ENCODE measurements at places on chromosomes 13 and 19.
A peak's percentile ranks its signal among the peaks of the same experiment; 100 is the strongest.

DNA sequence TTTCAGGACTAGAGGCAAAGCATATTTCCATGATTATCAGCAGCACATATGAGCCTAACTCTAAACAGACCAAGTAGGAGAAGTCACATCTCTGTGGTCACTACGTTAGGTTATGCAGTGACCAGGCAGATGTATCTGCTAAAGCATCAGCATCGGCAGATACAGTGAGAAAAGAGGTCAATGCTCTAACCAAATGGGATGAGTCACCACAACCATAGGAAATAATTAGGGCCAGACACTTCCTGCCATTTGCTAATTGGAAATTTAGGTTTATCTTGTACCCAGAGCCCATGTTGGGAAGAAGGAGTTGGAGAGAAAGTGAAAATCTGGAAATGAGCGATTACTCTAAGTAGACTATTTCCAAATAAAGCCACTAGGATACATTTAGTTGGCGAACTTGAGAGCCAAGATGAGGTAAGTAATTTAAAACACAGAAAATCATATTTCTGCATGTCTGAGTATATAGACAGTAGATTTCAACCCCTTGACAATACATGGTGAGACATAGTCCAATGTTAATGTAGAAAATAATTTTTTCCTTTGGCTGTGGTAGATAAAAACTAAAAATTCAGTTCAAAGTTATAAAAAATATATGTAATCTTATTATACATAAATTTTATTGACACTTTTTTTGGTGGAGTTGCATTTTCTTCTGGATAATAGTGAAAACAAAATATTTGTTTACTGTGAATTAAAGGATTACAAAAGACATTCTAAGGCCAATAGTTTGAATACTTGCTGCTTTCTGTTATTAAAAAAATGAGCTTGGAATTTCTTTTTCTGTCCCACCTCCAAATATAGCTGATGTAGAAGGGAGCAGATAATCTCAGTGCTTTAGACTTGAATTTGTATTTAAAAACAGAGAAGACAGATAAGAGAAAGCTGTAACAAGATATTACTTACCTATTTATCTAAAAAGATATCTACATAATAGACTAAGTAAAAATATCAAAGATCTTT, 104.4 kb upstream of the CSNK1A1L start:
- peaks cover 52% of the 10 kb centered on the region for H3K4me1 ChIP-seq
- H3K4me3 ChIP-seq, result no peak overlapping the region
- H3K27ac ChIP-seq, result peak overlapping the region; percentile 54
- no peaks in the 10 kb centered on the region for H3K36me3 ChIP-seq
- no peak for DNase-seq
- no peaks in the 10 kb centered on the region for H3K27me3 ChIP-seq

DNA sequence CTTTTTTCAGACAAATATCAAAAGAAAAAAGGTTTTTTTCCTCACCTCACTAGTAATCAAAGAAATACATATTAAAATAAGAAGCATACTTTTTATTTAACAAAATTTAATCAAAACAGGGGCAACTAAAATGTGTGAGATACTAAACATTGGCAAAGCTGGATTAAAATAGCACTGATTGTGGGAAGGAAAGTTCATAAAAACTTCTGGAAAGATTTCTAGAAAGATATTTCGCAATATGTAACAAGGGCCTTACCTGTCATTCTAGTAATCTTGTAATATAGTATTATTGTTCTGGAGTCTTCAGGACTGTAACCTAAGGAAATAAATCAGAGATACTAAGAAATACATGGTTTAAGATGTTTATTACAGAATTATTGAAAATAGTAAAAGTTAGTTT, 482.5 kb downstream of the SUCLA2 start:
- H3K4me1 ChIP-seq, result no peaks in the 10 kb centered on the region
- H3K27ac ChIP-seq, result no peak overlapping the region
- no peaks in the 10 kb centered on the region for H3K27me3 ChIP-seq
- no peak for DNase-seq

DNA sequence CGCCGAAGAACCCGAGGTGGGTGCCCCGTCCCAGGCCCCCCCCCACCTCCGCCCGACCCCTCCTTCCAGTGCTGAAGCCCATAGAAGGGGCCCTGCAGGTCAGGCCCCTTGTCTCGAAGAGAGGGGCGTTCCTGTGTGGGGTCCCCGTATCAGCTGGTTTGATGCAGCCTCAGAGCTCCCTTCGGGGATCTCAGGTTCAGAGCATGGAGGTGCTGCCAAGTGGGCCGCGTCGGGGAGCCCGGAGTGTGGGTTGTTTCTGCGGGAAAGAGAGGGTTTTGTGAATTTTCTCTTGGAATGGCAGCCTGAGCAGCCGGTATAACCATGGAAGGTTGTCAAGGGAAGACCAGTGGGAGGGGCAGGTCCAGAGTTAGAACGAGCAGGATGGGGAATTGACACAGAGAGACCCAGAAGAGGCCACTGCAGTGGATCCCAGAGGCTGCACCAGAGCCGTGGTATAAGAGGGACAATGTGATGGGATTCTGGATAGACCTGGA, 384 bp downstream of the TRAPPC2B start:
- H3K36me3 ChIP-seq, result peaks cover 7% of the 10 kb centered on the region
- no peak for DNase-seq
- H3K4me3 ChIP-seq, result peak overlapping the region; percentile 98
- no peaks in the 10 kb centered on the region for H3K27me3 ChIP-seq

- no peaks in the 10 kb centered on the region for H3K27me3 ChIP-seq
- H3K36me3 ChIP-seq, result no peaks in the 10 kb centered on the region
- DNase-seq, result no peak
- peaks cover 74% of the 10 kb centered on the region for H3K4me1 ChIP-seq
- peak overlapping the region; percentile 65 for H3K27ac ChIP-seq
Observed at GRCh38 chr13:32033744-32034143, 2.2 kb downstream of the FRY start.

DNA sequence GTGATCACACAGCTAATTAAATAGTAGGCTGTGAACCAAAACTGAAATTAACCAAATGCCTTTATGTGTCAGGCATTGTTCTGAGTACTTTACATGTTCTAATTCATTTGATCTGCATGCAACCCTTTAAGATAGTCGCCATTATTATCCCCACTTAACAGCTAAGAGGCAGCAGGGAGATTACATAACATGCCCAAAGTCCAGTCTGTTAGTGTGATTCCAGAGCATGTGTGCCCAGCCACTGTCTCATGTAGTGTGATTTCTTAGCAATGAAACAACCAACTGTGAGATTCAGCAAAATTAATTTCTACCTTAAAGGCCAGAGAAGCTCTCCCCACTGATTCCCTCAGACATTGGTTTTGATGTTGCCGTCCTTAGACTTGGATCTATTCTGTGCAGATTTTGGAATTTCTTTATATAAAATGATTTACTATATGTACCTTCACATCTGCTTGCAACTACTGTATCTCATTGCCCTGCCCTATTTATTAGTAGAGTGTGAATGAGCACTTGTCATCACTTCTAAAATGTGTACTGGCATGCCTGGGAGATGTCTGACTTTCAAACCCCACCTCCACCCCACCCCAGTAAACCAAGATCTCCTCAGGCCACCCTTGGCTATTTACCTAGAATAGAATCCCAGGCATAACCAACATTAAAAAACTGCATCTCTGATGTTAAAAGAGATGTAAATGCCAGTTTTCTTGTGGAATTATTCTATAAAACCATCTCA, 41.2 kb downstream of the POLR1D start:
- H3K4me3 ChIP-seq, result no peak overlapping the region
- no peak for DNase-seq
- peaks cover 13% of the 10 kb centered on the region for H3K36me3 ChIP-seq
- H3K27ac ChIP-seq, result no peak overlapping the region
- H3K27me3 ChIP-seq, result no peaks in the 10 kb centered on the region

GRCh38 chr13:70424928-70425327, 316.7 kb upstream of the KLHL1 start:
- H3K4me3 ChIP-seq, result no peak overlapping the region
- H3K27ac ChIP-seq, result no peak overlapping the region
- DNase-seq, result no peak
- peaks cover 4% of the 10 kb centered on the region for H3K27me3 ChIP-seq
- no peaks in the 10 kb centered on the region for H3K4me1 ChIP-seq
- H3K36me3 ChIP-seq, result no peaks in the 10 kb centered on the region

DNA sequence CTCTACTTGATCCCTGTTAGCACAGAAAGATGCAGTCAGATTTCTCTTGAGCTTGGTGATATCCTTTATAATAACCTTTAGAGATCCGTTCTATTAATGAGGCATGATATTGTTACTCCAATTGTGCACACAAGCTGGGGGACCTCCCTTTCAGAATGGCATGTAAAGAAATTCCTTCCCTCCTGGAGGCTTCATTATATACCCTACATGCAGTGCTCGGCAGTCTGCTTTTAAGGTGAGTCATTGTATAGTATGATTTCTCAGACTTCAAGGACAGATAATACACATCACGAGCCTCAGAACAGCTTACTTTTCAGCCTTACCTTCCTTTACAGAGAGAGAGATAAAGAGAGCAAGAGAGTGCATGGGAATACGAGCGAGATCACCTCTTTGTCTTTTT, 261.3 kb downstream of the ATP8A2 start:
- peak overlapping the region; percentile 46 for H3K27ac ChIP-seq
- no peaks in the 10 kb centered on the region for H3K27me3 ChIP-seq
- no peak overlapping the region for H3K4me3 ChIP-seq
- H3K36me3 ChIP-seq, result no peaks in the 10 kb centered on the region

DNA sequence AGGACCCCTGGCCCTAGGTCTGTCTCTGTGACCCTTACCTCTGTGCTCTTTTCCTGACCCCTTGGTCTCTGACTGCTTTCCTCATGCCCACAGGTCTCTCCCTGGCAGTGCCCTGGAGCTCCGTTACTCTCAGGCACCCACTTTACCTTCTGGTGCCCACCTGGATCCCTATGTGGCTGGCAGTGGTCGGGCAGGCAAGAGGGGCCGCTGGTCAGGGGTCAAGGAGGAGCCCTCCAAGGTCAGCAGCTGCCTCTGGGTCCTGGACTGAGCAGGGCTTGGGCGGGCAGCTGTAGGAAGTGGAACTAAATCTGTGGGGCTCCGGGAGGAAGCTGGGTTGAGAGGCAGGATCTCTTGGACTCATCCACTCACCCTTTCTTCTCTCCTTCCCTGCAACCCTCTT, 16.3 kb downstream of the PPFIA3 start:
- H3K27me3 ChIP-seq, result no peaks in the 10 kb centered on the region
- no peak overlapping the region for H3K4me3 ChIP-seq
- no peaks in the 10 kb centered on the region for H3K4me1 ChIP-seq
- no peak for DNase-seq

- H3K4me3 ChIP-seq, result peak overlapping the region; percentile 99
- peaks cover 3% of the 10 kb centered on the region for H3K27me3 ChIP-seq
- DNase-seq, result no peak
Observed at GRCh38 chr19:11767633-11768133, 883 bp downstream of the ZNF441 start.

GRCh38 chr13:106349080-106349931, 186.2 kb downstream of the EFNB2 start:
- H3K4me3 ChIP-seq, result peak overlapping the region; percentile 75
- H3K27me3 ChIP-seq, result no peaks in the 10 kb centered on the region
- H3K27ac ChIP-seq, result no peak overlapping the region
- peaks cover 30% of the 10 kb centered on the region for H3K4me1 ChIP-seq
- DNase-seq, result no peak

GRCh38 chr13:28181413-28181812, 43.1 kb downstream of the PAN3 start:
- DNase-seq, result no peak
- H3K4me3 ChIP-seq, result no peak overlapping the region
- H3K36me3 ChIP-seq, result no peaks in the 10 kb centered on the region
- no peaks in the 10 kb centered on the region for H3K27me3 ChIP-seq

GRCh38 chr13:85298387-85298924, 500.8 kb downstream of the SLITRK6 start:
- H3K4me3 ChIP-seq, result no peak overlapping the region
- no peak overlapping the region for H3K27ac ChIP-seq
- no peaks in the 10 kb centered on the region for H3K4me1 ChIP-seq
- DNase-seq, result no peak

DNA sequence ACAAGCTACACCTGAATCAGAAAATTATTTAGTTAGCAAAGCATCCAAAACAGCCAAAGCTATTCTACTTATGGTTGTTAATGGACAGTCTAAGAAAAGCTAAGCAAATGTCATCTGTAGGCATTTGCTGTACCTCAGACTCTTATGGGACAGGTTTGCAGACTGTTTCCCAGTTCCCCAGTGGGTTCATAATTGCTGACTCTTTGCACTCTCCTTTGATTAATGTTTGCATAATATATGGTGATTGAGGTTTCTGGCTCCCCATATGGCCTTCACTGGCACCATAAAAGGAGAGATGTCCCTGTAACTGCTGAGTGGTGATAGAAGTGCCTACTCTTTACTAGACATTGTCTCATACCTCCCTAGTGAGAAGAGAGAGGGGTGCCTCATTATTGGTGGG, 142.1 kb downstream of the GPC6 start:
- H3K4me3 ChIP-seq, result no peak overlapping the region
- H3K27me3 ChIP-seq, result no peaks in the 10 kb centered on the region
- DNase-seq, result no peak
- H3K27ac ChIP-seq, result no peak overlapping the region

GRCh38 chr19:32642771-32643170, 32.2 kb downstream of the ANKRD27 start:
- no peak overlapping the region for H3K27ac ChIP-seq
- H3K4me1 ChIP-seq, result no peaks in the 10 kb centered on the region
- no peak overlapping the region for H3K4me3 ChIP-seq
- DNase-seq, result no peak
- peaks cover 36% of the 10 kb centered on the region for H3K36me3 ChIP-seq
- H3K27me3 ChIP-seq, result no peaks in the 10 kb centered on the region

- peaks cover 35% of the 10 kb centered on the region for H3K4me1 ChIP-seq
- no peaks in the 10 kb centered on the region for H3K27me3 ChIP-seq
Observed at GRCh38 chr13:23797276-23797903, 91.8 kb downstream of the MIPEP start.

DNA sequence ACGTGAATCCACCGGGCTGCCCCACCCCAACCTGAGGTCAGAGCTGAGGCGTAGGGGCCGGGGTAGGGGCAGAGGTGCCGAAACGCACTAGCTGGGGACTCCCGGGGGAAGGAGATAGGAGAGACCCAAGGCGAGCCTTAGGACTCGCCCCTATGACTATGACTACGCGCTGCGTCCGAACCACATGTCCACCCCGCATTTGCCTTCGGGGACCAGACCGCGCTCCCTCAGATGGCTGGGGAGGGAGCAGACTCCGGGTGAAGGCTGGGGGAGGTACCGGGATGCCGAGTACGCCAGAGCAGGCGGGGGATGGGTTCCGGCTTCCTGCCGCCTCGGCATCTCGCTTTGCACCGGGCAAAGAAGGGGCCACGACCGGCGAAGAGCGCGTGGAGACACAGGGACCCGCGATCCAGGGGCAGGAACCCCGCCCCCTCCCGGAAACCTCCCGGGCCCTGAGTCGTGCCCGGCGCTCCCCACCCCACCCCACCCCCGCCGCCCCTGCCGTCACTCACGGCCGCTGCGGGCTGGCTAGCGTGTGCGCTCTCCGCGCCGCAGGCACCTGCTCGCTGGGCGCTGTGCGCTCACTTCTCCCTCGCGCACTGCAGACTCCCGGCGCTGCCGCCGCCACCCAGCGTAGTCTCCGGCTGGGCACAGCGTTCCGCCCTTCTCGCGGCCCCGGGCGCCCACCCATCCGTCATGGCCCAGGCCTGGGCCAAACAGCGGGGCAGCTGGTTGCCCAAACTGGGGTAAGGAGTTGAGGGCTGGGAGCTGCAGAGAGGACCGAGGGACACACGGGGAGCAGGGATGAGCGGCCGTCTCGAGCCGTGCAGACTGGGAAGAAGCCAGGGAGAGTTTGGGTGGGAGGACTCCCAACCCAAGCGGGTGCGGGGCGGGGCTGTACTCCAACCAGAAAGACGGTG, 622 bp upstream of the VSTM2B start:
- DNase-seq, result peak; percentile 76
- H3K27ac ChIP-seq, result no peak overlapping the region
- H3K36me3 ChIP-seq, result peaks cover 3% of the 10 kb centered on the region
